Stimulated activated CD4-positive, alpha-beta T cell treated with anti-CD3 and anti-CD28 coated beads, Interleukin-12 subunit alpha, Interleukin-12 subunit beta, amount 100 ng/mL, for 4 hours (primary cell): ENCODE measurements at places on chromosomes 1 and 21.
A peak's percentile ranks its signal among the peaks of the same experiment; 100 is the strongest.

DNA sequence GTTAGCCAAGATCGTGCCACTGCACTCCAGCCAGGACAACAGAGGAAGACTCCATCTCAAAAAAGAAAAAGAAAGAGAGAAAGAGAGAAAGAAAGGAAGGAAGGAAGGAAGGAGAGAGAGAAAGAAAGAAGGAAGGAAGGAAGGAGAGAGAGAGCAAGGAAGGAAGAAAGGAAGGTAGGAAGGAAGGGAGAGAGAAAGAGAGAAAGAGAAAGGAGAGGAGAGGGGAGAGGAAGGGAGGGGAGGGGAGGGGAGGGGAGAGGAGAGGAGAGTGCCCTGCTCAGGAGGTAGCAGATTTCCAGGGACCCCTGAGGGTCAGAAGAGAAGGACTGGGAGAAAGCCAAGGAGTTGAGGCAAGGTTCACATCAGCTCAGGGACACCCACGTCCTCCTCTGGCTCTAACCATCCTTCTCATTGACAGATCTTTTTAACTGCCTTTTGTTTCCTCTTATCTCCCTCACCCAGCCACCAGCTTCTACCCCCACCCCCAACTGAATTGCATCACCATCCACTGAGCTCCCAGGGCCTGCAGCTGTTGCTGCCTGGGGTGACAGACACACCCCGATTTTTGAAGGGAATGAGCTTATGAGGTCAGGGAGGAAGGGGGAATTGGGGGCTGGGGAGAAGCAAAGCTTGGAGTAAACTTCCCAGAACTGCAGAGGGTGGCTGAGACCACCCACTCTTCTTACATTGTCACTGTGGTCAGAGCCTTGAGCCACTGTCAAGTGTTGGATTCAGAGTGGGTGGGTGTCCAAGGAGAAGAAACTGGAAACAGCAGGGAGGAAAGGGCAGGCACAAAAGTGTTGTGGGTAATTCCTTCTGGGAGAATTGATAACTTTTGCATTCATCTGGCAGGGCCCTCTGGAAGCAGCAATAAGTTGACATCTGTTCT lies 91.6 kb downstream of the GLUL start:
- DNase-seq: no peak

GRCh38 chr1:182186757-182187146 lies 125.2 kb upstream of the ZNF648 start:
- DNase-seq: no peak

DNA sequence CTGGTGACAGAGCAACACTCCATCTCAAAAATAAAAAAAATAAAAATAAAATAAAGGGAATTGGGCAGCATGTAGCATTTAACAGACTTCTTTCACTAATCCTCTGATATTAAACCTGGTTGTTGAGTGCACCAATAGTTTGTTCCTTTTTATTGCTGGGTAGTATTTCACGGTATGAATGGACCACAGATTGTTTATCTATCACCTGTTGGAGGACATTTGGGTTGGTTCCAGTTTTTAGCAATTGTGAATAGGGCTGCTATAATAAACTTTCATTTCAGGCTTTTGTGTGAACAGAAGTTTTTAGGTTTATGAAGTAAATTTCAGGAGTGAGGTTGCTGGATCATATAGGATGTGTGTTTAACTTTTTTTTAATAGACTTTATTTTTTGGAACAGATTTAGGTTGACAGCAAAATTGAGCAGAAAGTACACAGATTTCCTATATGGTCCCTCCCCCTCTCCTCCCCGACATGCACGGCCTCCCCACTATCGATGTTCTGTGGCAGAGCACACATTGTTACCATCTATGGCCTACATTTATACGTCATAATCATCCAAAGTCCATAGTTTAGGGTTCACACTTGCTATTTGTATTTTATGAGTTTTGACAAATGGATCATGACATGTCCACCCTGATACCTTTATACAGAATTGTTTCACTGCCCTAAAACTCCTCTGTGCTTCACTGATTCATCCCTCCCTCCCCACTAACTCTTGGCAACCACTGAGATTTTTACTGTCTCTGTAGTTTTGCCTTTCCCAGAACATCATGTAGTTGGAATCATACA lies 66.1 kb upstream of the TMPRSS2 start:
- DNase-seq: no peak

- no peak for DNase-seq
Observed at GRCh38 chr1:98677288-98677687, 15.8 kb downstream of the SNX7 start.

DNA sequence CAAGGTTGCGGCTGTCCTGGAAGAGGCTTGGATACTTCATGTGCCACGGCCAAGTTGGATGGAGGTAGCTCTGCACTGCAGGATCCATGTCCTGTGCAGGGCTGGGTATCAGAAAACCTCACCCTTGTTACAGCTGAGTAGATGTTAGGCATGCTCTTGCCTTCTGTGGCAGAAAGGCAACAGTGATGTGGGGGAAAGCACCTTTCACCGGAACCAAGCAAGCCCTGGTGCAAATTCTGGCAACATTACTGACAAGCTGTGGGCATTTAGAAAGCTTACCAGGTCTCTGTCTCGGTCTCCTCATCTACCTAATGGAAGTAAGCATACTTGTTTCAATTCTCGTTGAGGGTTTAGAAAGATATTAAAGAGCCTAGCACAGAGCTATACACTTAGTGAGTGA lies 14.5 kb upstream of the CDCA8 start:
- no peak for DNase-seq

GRCh38 chr1:25487628-25488027 lies 55.8 kb upstream of the LDLRAP1 start:
- DNase-seq: peak; percentile 19

- no peak for DNase-seq
Observed at GRCh38 chr1:57748719-57749118, 324.9 kb upstream of the DAB1 start.

DNA sequence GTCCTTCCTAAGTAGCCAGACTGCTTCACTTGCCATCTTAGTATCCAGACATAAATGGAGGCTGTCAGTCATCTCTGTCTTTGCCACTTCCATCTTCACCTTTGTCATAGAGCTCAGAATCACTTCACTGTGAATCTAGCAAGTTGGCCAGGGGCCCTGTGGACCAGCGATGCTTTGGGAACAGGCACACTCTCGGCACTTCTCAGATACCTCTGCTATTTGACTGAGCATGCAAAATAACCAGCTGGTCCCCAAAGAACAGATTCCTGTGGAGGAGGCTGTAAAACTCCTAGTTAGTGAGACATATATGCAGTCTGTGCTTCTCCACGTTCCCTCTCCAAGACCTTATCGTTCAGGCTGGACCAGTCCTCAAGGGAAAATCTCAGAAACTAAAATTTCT lies 76.8 kb upstream of the COA6 start:
- DNase-seq: no peak

DNA sequence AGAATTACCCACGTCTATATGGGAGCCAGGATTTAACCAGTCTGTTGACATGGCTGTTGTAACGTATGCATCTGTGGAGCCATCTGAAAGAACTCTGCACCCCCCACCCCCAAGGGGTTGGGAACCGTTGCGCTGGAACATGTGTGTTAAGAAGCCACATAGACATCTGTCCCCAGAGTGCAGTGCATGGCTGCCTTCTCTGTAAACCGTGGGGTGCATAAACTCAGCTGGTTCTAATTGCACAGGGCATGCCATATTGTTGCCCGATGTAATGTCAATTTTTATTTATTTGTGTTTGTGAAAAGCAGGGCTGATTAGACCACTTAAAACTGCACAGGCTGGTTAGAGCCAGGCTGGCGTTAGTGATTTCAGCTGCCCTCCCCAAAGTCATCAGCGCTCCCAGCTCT lies 70.1 kb upstream of the ROR1 start:
- DNase-seq: no peak

DNA sequence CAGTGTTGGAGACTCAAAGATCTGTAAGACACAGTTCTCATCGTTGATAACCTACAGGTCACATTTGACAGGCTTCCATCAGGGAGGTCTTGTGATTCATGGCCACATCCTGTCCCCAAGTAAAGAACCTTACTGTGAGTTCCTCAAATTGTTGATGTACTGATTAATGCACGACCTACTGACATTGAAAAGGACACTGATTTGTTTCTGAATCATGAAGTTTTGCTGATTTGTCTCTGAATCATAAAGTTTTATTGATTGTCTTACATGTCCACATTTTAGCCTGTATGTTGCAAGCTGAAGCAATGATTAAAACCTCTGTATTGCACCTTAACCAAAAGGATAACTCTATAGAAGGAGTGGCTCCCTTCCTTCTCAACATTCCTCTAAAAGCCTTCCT lies 476.3 kb upstream of the RUNX1 start:
- no peak for DNase-seq

GRCh38 chr1:158017800-158018595 lies 24.6 kb downstream of the KIRREL1 start:
- DNase-seq: no peak

DNA sequence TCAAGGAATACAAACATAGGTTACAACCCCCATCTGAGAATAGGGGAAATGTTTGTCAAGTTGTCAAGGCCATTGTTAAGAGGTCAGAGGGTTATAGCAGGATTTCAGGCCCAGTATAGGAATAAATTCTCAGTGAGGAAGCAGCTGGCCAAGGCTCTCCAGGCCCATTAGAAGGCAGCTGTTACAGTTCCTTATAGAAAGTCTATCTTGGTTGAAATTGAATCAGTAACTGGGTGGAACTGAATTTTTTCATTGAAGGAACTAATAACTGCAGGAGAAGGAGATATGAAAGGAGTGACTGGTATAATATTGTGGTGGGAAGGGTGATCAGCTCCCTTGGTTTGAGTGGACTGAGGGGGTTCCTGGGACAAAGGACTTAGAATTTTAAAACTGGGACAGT lies 134.1 kb downstream of the CYYR1 start:
- DNase-seq: no peak

- DNase-seq: no peak
Observed at GRCh38 chr1:66305927-66306326, 228.0 kb upstream of the SGIP1 start.

DNA sequence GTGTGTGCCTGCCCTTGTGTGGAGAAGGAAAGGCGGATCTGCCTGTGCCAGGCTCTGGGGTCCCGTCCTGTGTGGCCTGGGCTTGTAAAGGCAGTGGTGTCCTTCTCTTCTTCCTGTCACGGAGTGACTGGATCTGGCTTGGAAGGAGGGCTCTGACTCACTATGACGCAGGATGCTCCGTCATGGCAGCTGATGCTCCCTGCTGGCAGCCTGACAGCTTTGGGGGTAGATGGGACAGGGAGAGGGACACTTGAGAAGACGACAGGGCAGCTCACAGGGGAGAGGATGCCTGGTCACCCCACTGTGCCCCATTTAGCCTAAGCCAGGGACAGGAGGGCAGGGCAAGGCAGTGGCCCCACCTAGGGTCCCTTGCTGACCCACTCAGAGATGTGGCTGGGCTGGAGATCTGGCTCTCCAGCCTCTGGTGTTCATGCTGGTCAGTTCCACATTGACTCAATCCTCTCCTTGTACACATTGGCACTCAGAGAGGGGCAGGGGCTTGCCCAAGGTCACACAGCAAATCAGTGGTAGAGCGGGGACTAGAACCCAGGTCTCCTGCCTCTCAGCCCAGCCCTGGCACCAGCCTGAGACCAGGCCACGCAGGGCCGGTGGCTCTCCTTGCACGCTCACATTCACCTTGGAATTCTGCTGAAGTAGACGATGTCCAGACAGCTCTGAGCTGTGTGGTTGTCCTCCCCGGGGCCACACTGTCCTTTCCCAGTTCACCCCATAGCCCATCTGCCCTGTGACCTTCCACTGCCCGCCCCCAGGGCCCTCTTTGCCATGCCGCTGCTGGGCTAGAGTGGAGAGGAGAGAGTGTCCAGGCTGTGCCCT lies 2.8 kb upstream of the FAM131C start:
- DNase-seq: no peak

- no peak for DNase-seq
Observed at GRCh38 chr1:223153177-223154119, 10.4 kb upstream of the TLR5 start.

DNA sequence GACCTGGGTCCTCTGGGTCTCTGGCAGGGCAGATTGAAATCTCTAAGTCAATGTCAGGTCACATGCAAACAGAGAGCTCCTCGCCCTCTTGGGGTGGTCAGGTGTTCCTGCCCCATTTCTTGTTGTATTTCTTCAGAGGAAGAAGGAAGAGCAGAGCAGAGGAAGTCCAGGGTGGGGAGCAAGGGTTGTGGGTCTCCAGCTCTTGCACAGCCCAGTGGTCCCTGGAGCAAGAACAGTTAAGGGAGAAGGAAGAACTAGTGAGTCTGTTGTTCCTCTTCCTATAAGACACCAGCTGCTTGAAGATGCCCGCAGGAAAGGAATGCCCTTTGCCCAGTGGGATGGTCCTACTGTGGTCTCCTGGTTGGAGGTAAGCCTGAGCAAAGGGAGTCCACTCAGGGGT lies 26.3 kb downstream of the MYOG start:
- no peak for DNase-seq
